ENCODE measurements at places on chromosomes 13 and 19.

- DNase-seq: no peak
These were observed 175.5 kb upstream of the SERP2 start for GRCh38 chr13:44197791-44198770.

- DNase-seq: no peak
These were observed at the start of gene ARL11 for GRCh38 chr13:49627831-49628652. TSS of gene ARL11 (plus strand) at chr13:49628507. CDS start at chr13:49630448, 1,941 bp downstream.

GRCh38 chr19:34595683-34596082 lies 81.3 kb downstream of the SCGB2B2 start:
- DNase-seq: no peak

DNA sequence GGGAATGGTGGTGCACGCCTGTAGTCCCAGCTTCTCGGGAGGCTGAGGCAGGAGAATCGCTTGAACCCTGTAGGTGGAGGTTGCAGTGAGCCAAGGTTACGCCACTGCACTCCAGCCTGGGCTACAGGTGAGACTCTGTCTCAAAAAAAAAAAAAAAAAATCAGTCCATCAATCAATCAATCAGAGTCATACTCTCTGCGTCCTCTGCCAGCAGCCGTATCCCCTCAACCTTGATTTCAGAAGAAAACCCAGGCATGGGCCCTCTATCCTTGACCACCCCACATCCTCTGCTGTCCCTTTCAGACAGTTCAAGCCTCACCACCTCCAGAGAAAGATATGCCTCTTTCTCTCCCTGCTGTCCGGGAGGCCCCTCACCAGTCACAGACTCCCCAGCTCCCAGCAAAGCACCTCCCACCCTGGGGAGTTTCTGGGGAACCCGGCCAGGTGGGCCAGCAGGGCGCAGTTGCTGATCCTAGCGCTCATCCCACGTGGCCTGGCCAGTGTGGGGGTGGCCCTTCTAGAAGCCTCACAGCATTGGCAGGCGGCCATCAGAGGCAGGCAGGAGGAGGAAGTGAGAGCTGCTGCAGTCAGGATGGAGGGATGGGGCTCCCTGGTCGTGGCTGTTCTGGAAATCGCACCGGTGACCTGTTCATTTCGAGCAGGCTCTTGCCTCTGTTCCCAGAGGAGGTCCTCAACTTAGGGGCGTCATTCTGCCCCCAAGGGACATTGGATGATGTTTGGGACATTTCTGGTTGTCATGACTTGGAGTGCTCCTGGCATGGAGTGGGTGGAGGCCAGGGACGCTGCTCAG lies 10.2 kb upstream of the JSRP1 start:
- DNase-seq: no peak

GRCh38 chr13:28301839-28302238 lies 163.5 kb downstream of the PAN3 start:
- DNase-seq: no peak

GRCh38 chr19:30877661-30878113 lies 471.5 kb downstream of the TSHZ3 start:
- no peak for DNase-seq

- no peak for DNase-seq
These were observed 1500.4 kb upstream of the MIR17HG start for GRCh38 chr13:89846926-89847585.

GRCh38 chr19:11069561-11069960 lies 19.7 kb upstream of the LDLR start:
- no peak for DNase-seq

DNA sequence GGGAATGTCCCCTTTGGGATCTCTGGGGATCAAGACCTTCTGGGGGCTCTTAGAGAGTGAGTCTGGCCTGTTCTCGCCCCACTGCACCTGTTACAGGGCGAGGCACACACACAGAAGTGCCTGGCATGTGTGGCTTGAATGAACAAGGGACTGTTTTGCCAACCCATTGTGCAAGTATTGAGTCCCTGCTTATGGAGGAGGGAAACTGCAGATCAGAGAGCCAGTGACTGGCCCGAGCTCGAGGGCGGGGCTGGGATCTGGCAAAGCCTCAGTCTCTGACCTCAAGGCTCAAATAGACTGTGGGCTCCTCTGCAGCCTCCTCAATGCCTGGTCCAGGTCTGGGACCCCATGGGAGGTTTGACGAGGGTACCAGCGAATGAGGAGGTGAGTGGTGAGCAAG lies 5.5 kb downstream of the RAVER1 start:
- no peak for DNase-seq

DNA sequence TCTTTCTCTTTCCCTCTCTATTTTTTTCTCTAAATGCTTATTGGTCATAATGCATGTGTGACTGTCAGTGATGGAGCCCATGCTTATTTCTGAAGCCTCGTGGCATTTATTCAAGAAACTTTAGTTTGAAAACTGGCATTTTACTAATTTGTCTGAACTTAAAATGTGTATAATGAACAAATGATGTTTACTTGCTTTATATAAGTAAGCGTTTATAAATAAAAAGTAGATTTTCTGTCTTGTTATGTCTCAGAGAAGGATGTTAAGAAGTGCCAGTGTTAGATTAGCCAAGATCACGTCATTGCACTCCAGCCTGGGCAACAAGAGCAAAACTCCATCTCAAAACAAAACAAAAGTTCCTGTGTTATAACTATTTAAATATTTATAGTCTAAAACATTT lies 1568.1 kb downstream of the EFNB2 start:
- no peak for DNase-seq

- DNase-seq: no peak
These were observed 505 bp downstream of the PAF1 start for GRCh38 chr19:39390451-39390750.

GRCh38 chr13:37023871-37024270 lies 23.3 kb downstream of the EXOSC8 start:
- no peak for DNase-seq

GRCh38 chr13:99981735-99982035 lies at the start of gene ZIC2:
TSS of gene ZIC2 (plus strand) at chr13:99981784. CDS start at chr13:99982065, 281 bp downstream.
- no peak for DNase-seq

DNA sequence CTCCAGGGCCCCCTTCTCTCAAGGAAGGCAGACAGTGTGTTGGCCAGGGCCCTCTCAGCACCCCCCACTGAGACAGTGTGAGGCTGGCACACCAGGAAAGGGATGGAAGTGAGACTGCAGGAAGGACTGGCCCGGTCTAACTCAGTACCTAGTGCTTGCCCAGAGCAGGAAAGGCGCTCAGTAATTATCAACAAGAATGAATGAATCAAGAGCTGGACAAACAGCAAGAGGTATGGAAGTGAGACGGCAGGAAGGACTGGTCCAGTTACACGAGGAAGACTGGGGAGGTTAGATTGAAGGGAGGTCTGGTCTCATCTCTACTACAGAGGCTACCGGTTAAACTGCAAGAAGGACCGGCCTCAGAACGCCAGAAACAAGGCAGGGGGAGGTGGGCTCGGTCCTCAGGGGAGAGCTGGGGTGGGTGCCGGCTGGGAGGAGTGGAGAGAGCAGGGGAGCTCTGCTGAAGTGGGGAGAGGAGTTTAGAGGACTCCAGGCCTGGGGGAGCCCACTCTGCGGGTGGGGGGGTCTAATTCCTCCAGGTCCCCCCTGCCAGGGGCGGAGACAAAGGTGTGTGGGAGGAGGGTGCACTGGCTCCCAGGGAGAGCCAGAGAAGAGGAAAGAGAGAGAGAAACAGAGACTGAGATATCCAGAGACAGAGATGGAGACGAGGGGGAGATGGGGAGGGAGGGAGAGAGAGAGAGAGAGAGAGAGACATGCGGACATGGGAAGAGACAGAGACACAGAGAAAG lies 1.1 kb downstream of the SLC8A2 start:
- DNase-seq: no peak

DNA sequence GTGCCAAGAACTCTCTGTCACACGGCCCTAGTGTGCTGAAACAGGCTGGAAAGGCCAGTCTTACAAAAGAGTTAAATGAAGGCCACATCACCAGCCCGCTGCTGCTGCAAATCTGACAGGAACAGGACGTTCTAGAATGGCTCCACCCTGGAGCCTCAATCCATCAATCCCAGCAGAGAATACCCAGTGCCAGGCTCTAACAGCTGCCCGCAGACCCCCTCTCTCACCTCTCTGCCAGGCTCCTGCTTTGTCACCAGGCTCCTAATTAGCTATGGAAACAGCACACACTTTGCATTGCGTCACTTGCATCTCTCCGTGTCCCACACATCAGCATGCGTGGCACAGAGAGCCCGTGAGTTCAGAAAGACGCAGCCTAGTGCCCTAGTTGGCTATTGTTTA lies 314.1 kb downstream of the FOXO1 start:
- no peak for DNase-seq

- no peak for DNase-seq
These were observed 8.0 kb downstream of the ABHD13 start for GRCh38 chr13:108226184-108226583.

- DNase-seq: no peak
These were observed 307.2 kb downstream of the TEX29 start for GRCh38 chr13:111627596-111627995.

DNA sequence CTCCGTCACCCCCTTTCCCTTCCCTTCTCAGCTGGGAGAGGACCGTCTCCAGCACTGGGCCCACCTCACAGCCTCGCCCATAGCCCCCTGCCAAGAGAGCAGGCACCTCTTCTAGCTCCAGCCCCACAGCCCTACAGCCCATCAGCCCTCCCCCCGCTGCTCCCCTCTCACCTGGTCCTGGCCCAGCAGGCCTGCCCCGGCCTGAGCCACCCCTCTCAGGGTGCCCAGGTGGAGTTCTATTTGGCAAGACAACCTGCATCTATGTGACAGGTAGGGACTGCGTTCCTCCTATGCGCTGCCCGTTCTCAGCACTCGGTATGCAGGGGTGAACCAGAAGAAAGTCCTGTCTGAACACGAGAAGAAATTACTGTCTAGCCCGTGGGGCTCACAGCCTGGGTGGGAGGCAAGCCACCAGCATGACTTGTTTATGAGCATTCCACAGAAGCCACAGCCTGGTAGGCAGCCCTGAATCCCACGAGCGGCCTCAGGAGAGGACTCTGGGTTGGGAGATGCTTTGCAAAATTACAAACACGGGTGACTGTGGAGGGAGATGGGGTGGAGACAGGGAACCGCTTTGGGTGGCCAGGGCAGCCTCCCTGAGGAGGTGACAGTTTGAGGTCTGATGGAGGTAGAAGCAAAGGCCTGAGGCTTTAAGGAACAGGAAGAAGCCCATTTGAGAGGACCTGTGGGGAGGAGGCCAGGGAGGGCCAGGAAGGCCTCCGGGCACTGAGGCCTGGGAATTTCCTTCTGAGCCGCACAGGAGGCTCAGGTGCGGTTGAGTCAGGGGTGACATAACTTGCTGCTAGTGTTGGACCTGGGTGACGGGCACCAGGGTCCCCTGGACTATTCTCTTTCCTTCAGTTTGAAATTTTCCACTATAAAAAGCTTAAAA lies 1.2 kb upstream of the PLEKHF1 start:
- no peak for DNase-seq

DNA sequence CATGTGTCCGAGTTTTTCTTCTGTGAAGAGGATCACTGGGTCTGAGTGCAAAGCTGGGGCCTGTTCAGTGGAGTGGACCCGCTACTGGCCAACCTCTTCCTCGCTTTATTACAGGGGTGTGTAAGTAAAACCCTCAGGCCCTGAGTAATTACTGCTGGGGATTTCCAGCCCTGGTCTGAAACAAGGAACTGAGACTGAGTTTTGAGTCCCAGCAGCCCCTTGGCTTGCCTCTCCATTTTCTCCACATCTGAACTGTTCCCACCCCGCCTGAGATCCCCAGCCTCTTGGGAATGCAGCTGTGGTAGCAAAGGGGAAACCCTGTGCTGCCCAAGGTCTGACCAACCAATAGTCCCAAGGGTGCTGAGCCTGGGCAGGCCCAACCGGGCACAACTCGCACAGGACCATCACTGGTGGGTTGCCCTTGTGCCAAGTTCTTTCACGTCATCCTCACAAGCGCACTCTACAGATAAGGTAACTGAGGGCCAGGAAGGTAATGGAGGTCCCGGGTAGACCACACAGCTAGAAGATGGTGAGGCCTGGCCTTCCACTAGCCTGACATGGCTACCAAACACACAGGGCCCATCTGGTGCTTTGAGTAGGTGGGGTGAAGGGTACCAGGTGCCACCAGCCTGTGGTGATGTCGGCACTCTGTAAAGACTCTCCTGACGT lies 13.7 kb upstream of the SLC35E1 start:
- no peak for DNase-seq

- DNase-seq: no peak
These were observed 559 bp upstream of the RPL21 start for GRCh38 chr13:27250833-27251165.

GRCh38 chr19:7887408-7888144 lies 734 bp upstream of the LRRC8E start:
- DNase-seq: no peak

GRCh38 chr19:12997179-12997966 lies 2.1 kb downstream of the NFIX start:
- DNase-seq: no peak

DNA sequence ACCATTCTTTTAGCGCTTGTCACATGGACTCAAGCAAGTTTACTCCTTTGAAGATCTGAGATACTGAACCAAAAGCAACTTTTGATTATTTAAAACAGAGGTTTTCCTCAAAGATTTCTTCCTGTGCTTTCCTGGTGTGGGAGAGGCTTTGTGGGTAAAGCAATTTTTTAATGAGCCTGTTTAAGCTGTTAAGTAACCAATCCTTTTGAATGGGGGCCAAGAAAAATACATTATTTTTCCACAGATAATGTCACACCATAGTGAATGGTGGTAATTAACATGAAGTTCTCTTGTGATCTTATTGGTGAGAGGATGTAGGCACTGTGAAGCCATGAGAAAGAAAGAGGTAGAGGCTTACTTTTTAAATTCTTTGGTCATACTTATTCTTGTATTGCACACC lies 55.8 kb upstream of the OBI1 start:
- no peak for DNase-seq

GRCh38 chr13:100522618-100523309 lies 65.8 kb downstream of the GGACT start:
- no peak for DNase-seq

DNA sequence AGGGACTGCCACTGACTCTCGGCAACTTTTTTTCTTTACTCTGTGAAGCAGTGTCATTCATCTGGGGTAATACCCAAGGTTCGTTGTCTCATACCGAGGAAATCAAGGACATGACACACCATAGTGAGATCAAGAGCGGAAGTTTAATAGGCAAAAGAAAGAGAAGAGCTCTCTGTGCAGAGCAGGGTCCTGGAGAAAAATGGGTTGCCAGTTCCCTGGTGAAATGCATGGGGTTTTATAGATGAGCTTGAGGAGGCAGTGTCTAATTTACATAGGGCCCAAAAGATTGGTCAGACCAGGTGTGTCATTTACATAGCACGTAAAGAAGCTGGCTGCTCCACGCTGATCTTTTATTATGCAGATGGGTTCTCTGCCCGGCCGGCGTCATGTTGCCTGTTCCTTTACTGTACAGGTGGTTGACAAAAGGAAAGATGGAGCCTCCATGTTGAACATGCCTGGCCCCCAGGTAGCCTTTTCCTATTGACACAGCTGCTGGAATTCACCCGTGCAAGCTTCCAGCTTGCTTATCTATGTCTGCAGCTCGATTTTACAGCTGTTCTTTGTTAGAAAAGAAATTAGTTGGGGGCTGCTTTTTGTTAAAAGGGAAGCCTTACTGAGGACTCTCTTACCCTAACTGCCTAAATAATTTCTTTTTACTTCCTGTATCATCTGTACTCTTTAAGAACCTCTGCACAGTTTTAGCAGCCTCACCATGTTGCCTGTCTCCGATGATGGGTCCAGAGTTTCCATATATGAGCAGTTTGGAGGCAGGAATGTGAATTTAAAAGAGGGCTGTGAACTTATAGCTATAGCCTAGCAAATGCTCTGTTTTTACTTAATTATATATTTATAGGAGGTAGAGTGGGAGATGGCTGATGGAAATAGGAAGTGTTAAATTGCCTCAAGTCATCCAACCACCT lies 98.0 kb upstream of the DIAPH3 start:
- DNase-seq: no peak
